ENCODE measurements at places on chromosomes 6 and 20. TPM values are rescaled to one million over a fixed set of nuclear protein-coding genes. Genes with fewer than 3 reads are reported as not detected.

The BEND3 gene
- 3.2 TPM for total RNA-seq

DNA sequence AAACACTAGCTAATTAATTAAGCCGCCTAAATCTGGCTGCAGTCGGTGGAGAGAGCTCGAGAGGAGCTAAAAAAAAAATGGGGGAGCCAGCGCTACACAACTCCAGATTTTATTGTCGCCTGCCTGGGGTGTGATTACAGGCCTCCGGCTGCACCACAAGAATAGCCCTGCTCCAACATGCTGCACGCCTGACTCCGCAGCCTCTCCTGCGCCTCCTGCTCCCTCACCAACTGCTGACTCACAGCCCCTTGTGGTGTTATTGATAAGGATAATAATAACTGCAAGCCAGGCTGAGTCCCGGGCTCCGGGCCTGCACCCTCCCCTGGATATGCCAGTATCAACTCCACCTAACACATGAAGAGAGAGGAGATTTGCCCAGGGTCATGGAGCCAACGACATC is 16.8 kb downstream of the SIRPA start:
- DNase-seq: no peak

DNA sequence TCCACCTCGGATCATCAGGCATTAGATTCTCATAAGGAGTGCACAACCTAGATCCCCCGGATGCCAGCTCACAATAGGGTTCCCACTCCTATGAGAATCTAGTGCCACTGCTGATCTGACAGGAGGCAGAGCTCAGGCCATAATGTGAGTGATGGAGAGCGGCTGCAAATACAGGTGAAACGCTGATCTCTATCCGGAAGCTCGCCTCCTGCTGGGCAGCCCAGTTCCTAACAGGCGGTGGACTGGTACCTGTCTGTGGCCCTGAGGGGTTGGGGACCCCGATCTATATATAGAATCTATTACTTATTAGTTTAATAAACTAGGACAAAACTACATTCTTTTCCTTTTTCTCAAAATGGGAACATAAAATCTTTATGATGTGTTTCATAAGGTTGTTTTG is 741.9 kb downstream of the RFPL4B start:
- DNase-seq: no peak

GRCh38 chr6:163485388-163485851 is 70.9 kb downstream of the QKI start:
- no peak for DNase-seq

The LY6G6D gene
- total RNA-seq: not detected
